IMR-90 (cell line): ENCODE measurements at places on chromosomes 11 and 22.

DNA sequence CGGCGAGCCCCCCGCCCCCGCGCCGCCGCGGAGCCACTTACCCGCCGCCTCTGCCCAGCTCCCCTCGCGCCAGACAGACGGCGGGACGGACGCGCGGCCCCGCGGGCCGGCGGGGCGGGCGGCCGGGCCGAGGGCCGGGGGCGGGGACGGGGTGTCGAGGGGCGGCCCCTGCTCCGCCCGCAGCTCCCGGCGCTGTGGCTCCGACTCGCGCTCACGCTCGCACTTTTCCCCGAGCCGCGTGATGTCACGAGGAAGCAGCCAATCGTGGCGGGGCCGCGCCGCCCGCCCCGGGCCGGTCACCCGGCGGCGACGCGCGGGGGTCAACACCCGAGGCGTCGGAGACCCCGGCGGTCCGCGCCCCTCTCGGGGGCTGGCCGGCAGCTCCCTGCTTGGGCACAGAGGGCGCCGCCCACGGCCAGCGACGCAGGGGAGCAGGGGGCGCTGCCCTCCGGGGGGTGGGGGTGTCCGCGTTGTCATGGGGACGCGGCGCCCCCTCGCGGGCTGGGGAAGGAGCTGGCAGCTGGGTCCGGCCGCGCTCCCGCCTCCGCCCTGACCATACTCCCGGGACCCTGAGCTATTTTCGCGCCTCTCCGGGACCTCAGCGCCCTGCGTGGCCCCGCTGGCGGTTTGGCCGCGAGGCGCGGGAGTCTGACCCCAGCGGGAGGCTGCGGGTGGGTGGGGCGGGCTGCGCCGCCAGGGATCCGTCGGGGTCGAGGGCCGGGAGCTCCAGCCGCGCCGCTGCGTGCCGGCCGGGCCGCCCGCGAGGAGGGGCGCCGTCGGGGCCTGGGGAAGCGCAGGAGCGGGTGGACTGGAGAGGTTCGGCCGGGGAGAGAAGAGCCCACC, at the start of gene CHRM4:
CHRM4 (minus strand) TSS at position 199 of the 843 bp plus-strand sequence. CDS start 5,219 bp downstream, outside the sequence.
- DNase-seq, result peak; percentile 45

DNA sequence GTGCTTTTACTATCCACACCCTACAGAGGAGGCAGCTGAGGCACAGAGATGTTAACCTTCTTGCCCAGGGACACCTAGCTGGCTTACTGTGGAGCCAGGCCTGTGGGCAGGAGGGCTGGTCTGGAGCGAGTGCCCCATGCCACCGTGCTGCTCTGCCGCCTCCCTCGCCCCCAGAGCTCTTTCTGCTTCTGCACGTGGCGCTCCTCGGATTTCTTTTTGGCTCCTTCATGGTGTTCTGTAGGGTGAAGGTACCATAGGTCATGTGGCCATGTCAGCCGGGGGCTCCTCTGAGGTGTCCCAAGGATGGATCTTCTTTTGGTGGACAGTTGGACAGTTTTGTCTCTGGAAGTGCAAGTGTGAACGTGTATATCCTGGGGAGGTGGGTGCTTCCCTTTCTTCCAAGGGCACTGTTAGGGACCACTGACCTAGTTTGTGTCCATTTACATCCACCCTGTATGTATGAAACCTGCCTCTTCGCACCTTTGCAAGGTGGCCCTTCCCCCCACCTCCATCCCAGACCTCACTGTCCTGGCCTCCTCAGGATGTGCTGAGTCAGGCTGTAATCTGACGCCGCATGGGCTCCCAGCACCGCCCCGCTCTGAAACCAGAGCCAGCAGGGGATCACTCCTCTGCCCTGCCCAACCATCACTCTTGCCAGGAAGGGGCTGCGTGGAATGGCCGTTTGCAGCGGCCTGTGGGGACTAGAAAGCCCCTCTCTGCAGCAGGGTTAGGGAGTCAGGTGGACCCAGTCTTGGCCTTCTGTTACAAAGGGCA, 31.7 kb downstream of the POLR3H start:
- DNase-seq, result peak; percentile 70

- DNase-seq, result peak; percentile 70
Observed at GRCh38 chr11:73647459-73648100, 1.2 kb downstream of the PLEKHB1 start.

DNA sequence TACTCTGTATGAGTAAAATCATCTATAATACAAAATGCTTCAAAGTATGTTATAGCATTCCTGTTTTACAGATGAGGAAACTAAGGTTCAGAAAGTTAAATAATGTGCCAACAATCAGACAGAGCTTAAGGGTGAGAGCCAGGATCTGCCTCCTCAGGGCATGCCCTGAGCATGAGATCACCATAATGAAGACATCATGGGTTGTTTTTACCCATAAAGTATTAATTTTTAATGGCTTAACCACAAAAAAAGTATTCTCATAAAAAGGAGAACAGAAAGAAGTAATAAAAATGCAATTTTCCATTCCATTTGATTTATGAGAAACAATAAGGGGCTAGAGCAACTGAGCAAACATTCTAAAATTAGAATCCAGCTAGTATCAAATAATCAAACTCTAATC, 534.3 kb upstream of the ARHGAP42 start:
- no peak for DNase-seq

DNA sequence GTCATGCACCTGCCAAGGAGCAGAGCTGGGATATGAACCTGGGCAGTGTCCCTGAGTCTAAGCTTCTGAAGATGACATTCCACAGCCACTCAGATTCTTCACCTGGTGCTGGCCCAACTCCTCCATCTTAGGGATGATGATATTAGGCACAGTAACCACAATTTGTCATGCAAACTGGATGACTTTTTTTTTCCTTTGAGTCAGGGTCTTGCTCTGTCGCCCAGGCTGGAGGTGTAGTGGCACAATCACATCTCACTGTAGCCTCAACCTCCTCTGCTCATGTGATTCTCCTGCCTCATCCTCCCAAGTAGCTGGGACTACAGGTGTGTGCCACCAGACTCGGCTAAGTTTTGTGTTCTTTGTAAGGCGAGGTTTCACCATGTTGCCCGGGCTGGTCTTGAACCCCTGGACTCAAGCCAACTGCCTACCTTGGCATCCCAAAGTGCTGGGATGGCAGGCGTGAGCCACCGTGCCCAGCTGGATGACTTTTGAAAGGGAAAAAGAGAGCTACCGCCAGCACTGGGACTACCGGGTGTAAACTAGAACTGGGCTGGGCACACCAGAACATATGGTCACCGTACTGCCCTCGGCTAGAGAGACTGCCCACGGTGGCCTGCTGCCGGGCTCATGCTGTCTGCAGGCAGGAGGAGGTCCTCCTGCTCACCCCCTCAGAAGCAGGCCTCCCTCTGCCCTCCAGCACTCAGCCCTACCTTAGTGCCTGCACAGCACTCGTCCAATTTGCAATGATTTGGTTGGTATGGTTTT, 77.7 kb downstream of the NAT10 start:
- no peak for DNase-seq

DNA sequence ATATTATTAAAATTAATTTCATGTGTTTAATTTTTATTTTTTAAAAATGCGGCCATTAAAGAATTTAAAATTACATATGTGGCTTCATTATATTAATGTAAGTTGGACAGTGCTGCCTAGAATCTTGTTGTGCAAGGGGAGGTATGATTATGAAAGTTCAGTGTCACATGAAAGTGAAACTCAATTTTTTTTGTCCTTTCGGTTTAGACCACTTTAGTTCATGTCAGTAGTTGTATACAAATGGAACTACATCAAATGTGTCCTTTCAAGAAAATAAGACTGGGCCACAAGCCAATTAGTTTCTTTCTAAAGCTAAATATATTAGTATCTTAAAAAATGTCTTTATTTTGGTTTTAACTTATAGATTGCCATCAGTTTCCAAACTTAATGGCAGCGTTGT, 35.7 kb downstream of the TBCEL start:
- DNase-seq, result no peak

- DNase-seq, result peak; percentile 8
Observed at GRCh38 chr22:46966495-46966845, 204.0 kb downstream of the TBC1D22A start.

DNA sequence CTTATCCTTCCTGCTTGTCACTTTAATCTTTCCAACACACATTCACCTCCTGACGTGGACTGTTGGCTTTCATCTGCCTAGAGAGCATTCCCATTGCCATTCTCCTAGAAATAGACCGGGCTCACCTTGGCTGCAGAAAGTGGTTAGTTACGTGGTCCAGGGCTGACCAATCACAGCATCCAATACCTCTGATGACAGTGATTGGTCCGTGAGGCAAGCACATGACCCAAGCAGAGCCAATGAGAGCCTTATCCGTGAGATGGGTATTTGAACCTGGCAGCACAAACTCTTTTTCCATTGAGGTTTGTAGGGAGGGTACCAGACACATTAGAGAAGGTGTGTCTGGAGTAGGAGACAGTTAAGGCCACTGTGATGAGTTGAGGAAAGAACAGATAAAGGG, 85.8 kb downstream of the MIAT start:
- DNase-seq, result no peak

GRCh38 chr11:60097189-60097588, 8.7 kb downstream of the MS4A2 start:
- DNase-seq, result no peak

DNA sequence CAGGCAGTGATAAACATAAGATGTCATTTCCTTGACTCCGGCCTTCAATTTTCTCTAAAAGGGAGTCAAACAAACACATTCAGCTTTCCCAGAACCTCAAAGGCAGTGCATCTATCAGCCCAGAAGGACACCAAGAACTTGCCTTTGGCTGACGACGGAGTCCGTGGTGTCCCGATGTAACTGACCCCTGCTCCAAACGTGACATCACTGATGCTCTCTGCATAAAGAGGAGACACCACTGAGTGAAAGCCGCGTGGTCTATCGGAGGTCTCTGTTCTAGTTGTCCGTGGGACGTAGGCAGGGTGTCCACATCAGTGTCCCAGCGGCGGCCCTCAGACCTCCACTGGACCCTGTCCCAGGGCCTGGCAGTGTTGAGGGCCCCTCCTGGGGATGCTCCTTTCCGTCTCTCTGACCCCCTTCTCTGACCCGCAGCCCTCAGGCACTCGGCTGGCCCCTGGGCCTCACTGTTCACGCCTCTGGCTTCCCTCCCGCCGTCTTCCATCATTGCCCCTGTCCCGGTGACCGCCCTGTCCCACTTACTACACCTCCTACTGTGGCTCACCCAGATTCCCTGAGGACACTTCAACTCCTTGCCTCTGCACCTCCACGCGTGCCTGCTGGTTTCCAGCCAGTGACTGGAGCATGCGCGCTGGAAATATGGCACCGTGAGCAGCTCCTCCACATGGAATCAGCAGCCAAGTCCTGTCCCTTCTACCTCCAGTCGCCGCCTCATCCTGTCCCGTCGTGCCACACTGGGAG, 70.4 kb downstream of the NCAPD3 start:
- no peak for DNase-seq

DNA sequence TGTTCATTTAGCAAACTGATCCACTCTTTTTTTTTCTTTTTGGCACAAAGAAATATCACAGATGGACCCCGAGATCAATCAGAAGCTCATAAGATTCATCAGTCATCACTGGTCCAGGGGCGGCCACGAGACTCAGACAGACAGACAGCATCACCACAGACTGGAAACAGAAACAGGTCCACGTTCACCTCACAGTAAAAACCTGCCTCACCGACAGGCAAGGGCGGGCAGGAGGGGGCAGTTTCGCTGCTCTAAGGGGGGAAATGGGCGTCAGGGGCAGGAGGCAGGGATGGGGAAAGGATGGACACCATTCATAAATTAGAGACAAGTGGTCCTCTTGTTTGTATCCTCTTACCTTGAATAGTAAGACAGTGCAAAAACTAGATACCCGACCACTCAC, 16.5 kb downstream of the CHST1 start:
- no peak for DNase-seq

DNA sequence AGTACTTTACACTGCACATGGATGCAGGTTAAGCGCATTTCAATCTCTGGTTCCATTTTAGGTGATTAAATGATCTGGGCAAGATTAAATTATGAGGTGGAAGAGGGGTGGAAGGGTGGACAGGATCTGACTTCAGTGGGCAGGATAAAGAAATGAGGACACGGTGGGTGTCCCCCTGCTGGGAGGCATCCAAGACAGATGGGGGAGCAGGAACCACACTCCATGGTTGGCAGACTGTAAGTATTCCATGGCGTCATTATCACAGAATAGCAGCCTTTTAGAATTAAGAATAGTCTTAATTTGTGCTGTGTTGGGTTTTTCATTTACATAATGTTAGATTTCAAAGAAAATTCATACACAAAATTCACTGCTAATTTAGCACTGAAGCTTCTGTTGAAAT, 7.6 kb upstream of the SORL1 start:
- no peak for DNase-seq

- DNase-seq, result no peak
Observed at GRCh38 chr11:123841174-123841573, 35.0 kb upstream of the OR6M1 start.

DNA sequence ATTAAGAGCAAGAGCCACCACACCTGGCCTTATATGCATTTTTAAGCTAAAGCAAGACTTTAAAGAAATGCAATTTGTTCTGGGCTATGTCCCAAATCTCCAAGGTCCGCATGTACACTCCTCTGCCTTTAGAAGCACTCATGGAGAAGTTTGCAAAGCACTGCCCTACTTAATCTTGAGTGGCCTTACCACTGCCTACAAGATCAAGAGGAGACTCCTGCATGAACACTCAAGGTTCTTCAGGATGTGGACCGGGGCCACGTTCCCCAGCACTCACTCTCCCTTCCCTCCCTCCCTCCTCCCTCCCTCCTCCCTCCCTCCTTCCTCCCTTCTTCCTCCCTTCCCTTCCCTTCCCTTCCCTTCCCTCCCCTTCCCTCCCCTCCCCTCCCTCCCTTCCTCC, 63.2 kb upstream of the HSPA8 start:
- no peak for DNase-seq

- DNase-seq, result peak; percentile 38
Observed at GRCh38 chr11:64321533-64321932, 3.6 kb downstream of the PRDX5 start.

- peak; percentile 99 for DNase-seq
Observed at GRCh38 chr22:39519681-39520225, 609 bp upstream of the ATF4 start.

- peak; percentile 57 for DNase-seq
Observed at GRCh38 chr11:123475469-123475868, 45.4 kb downstream of the GRAMD1B start.

GRCh38 chr11:74092425-74092824, 78.4 kb downstream of the C2CD3 start:
- no peak for DNase-seq

DNA sequence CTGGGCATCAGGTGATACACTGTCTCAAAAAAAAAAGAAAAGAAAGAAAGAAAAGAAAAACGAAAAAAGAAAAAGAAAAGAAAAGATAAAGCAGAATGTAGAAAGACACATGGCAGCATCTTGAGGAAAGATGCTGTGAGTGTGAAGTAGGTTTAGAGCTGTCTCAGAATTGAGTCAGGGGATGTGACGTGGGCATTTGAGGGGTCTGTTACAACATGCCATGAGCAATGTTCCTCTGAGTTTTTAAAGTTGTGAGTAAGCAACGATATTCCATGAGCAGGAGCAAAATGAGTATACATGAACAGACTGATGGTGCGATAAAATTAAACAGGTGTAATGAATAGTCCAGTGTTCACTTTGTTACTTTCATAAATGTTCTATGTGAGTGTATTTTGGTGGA, 11.3 kb upstream of the QSER1 start:
- peak; percentile 30 for DNase-seq

- DNase-seq, result no peak
Observed at GRCh38 chr11:119520966-119521365, 98.0 kb upstream of the THY1 start.

- DNase-seq, result no peak
Observed at GRCh38 chr22:47631571-47632102, 869.2 kb downstream of the TBC1D22A start.
